GM12865 (cell line): ENCODE measurements at places on chromosomes 3 and 15.
A peak's percentile ranks its signal among the peaks of the same experiment; 100 is the strongest.

DNA sequence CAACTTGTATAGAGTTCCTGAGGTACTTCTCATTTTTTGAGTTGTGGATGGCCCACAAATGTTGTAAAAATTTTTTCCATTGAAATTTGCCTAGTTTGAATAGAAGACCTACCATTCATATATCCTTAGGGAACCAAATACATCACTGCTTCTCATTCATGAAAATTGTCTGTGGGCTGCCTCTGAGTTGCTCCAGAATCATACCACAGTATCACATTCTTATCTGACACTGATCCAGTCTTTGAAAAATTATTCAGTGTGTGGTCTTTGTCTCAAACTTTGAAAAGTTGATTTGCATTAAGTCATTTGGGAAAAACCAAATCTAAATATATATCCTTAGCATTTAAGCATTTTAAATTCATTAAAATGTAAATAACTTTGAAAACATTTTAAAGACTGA lies 321.1 kb downstream of the LSAMP start:
- DNase-seq = no peak

DNA sequence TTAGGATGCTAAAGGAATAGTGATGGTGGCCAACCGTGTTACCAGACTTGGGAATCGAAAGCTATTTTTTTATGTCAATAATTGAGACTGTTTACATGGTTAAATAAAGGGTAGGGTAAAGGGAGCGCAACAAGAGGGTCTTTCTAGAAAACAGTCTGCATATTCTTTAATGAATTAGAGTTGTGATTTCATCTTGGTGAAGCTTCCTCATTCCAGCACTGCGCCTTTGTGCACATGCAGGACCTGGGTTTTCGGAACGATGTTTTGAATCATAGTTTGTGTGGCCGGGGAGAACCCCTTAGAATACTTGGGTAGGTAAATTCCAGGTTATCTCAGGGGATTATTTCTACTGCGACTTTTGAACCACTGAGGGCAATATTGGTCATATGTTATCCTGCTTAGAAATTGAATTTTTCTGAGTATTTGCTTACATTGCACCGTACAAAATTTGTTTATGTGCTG lies 1.3 kb downstream of the PIK3CA start:
- DNase-seq = peak; percentile 84

DNA sequence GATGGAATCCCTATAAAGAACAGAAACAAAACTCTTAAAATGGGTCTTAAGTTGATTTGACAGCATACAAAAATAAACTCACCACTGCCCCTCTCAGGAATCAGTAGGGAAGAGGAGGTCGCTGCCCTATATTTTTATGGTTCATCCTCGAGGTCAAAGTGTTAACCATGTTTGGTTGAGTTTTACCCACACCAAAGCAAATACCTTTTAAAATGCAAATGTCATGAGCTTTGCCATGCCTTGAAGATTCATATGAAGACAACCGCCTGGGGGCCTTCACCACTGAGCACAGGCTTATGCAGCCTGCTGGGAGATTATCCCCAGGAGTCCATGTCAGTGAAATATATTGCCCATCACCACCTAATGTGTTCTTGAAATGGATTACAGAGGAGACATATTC lies 66.1 kb downstream of the GLB1 start:
- DNase-seq = peak; percentile 16

DNA sequence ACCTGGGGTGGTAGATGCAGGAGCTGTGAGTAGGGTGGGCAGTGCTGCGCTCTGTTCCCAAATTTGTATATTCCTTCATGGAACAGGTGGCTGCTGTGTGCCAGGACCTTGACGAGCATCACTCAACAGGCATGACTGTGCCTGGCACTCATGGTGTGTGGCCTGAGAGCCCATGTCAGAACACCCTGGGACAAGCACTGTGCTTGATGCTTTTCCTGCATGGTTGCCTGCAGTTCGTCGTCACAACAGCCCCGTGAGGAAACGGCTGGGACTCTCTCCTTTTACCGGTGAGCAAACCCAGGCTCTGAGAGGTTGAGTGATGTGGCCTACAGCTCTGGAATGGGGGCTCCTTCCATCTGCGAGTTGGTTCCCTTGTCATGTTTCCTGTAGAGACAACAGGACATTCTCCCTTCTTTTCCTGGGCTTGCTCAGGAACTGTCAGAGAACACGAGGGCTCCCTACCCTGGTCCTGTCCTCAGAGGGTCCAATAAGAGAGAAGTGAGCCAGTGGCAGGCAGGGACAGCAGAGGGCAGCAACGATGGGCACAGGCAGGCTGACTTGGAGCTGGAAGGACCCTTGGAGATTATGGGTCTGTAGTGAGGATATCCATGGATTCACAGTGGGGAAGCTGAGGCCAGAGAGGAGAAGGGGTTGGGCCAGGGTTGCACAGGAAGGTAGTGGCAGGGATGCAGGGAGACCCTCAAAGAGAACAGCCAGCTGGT lies 37.4 kb downstream of the PRKCD start:
- no peak for DNase-seq

GRCh38 chr3:168806871-168807270 lies 711.1 kb upstream of the GOLIM4 start:
- DNase-seq = no peak
